ENCODE measurements at places on chromosomes 5 and 9. TPM values are rescaled to one million over a fixed set of nuclear protein-coding genes. Genes with fewer than 3 reads are reported as not detected.

DNA sequence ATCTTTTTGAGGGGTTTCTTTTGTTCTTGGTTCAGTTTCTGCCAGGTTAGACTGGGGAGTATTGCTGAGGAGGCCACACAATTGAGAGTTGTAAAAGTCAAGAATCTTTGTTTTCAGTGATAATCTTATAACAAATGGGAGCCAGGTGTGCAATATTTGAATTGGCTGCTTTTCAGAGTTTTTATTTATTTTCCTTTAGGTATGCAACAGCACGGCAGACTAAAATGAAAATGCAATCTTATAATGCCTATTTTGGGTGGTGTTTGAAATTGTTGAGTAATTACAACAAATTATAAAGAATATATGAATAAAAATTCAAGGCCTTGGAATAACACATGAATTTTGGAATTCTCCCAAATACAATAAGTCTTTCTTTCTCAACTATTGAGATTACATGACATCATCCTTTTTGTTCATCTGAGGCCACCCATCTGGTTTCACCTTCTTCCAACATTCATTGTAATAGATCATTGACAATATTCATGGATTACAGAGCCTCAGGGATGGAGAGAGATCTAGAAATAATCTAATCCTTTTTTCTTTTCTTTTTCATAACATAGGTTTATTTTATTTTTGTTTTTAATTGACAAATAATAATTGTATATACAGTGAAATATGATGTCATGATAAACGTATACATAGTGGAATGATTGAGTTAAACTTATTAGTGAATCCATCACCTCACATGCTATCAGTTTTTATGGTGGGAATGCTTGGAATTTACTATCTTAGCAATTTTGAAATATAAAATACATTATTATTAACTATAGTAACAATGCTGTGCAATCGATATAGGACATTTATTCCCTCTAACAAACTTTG is 1061.0 kb downstream of the NR2F1-AS1 start:
- no peak overlapping the region for H3K27ac ChIP-seq
- H3K36me3 ChIP-seq: no peaks in the 10 kb centered on the region
- DNase-seq: no peak
- H3K4me3 ChIP-seq: no peak overlapping the region
- H3K4me1 ChIP-seq: no peaks in the 10 kb centered on the region

- H3K27ac ChIP-seq: no peak overlapping the region
- H3K4me3 ChIP-seq: no peak overlapping the region
- no peaks in the 10 kb centered on the region for H3K36me3 ChIP-seq
These were observed 24.1 kb upstream of the TRMT10B start for GRCh38 chr9:37729499-37729898.

PHF24 gene
- total RNA-seq: not detected

PCDHA9 gene
- not detected for total RNA-seq

GRCh38 chr5:58834242-58835225 is 251.7 kb downstream of the RAB3C start:
- no peak overlapping the region for H3K27ac ChIP-seq
- no peaks in the 10 kb centered on the region for H3K4me1 ChIP-seq
- DNase-seq: no peak
- H3K4me3 ChIP-seq: no peak overlapping the region

GRCh38 chr9:37806271-37806670 is 5.7 kb downstream of the DCAF10 start:
- H3K36me3 ChIP-seq: peaks cover 3% of the 10 kb centered on the region
- H3K27ac ChIP-seq: no peak overlapping the region
- peaks cover 52% of the 10 kb centered on the region for H3K4me1 ChIP-seq
- no peak for DNase-seq
- H3K4me3 ChIP-seq: no peak overlapping the region

GRCh38 chr5:50463047-50463446 is 22.0 kb upstream of the EMB start:
- no peak overlapping the region for H3K4me3 ChIP-seq
- no peaks in the 10 kb centered on the region for H3K27me3 ChIP-seq
- H3K27ac ChIP-seq: no peak overlapping the region
